RWPE1 (cell line): ENCODE measurements at places on chromosomes 1 and 21.

- no peak for DNase-seq
Observed at GRCh38 chr1:11188381-11188780, 774 bp upstream of the ANGPTL7 start.

GRCh38 chr1:199010933-199011332, 372.1 kb downstream of the PTPRC start:
- no peak for DNase-seq

DNA sequence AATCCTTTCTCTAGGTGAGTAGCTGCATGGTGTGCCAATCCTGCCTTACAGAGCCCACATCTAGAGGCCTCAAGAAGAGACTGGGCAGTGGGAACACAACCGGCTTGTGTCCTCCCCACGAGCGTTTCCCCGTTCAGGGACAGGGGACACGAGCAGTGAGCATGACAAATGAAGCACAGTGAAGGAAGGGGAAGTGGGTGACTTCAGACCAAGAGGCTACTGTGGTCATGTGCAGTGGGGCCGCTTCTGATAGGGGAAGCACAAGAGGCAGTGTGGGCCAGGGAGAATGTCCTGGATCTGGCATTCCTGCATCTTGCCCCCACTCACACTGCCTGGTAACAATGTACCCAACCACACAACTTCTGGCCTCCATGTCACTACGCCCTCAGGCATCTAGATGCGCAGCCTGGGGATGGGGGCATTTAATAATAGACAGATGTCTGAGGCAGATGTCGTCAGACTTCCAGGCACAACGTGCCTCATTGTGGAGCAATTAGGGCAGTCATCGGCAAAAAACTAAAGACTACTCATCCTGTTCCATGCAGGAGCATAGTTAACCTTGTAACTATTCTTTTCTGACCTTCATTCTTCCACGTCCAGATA, 155.6 kb upstream of the NBPF11 start:
- DNase-seq = no peak

DNA sequence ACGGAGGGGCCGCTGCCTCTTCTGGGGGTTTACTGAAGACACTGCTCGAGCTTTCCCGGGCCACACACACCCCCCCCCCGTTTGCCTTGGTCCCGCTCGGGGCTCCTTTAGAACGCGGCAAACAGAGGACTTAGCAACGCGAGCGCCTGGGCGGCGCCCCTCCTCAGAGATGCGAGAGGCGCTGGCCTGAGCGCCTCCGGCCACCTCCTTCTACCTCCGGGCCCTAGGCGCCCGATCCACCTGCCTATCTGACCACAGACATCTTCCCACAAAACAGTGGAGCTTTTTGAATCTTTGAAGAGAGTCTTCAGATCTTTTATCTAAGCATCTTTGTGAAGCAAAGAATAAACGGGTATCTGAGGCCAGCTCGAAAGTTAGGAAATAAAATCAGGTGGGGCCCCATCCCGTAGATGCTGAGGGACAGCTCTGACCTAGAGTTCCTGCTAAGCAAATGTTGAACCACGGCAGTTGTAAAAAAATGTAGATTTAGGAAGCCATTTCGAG, 436 bp upstream of the TTLL7 start:
- peak; percentile 62 for DNase-seq

DNA sequence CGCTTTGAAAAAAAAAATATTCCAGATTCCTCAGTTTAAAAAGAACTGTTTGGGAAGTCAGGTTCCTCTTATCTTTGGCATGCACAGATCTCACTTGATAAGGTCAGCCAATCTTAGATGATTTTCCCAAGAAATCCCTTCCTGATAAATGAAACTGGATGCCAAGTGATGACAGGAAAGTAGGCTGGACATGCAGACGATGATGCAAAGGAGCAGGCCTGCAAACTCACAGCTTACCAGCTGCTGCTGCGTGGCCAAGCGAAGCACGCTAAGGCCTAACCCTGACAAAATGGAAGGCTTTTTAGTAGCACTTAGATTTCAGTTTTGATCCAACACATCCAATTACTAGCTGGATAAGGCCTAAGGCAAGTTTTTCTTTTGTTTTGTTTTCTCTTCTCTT, 10.1 kb downstream of the TADA1 start:
- no peak for DNase-seq

DNA sequence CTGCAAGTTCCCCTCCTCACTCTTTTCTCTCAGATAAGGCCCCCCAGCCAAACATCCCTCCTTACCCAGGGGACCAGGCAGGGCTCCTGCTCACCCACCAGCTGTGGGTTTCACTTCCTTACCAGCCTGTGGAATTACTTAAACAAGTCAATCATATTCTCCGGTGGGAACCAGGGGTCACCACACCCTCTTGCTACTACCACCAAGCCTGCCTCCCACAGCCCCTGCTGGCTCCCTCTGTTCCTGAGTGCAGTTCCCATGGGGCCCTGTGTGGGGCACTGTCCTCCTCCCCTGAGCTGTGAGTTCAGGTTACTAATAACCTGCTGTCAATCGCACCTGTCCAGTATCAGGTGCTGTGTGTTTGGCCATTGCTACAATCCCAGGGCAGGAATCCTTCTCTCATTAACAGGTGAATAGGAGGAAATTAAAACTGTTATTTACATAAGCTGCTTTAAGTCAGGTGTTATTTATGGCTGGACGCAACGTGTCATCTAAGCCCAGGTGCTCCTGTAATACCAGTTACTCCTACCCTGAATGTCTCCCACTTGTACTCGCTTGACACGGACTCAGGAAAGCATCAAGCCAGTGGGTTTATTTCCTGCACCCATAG, 53.1 kb upstream of the LBR start:
- DNase-seq = peak; percentile 81

DNA sequence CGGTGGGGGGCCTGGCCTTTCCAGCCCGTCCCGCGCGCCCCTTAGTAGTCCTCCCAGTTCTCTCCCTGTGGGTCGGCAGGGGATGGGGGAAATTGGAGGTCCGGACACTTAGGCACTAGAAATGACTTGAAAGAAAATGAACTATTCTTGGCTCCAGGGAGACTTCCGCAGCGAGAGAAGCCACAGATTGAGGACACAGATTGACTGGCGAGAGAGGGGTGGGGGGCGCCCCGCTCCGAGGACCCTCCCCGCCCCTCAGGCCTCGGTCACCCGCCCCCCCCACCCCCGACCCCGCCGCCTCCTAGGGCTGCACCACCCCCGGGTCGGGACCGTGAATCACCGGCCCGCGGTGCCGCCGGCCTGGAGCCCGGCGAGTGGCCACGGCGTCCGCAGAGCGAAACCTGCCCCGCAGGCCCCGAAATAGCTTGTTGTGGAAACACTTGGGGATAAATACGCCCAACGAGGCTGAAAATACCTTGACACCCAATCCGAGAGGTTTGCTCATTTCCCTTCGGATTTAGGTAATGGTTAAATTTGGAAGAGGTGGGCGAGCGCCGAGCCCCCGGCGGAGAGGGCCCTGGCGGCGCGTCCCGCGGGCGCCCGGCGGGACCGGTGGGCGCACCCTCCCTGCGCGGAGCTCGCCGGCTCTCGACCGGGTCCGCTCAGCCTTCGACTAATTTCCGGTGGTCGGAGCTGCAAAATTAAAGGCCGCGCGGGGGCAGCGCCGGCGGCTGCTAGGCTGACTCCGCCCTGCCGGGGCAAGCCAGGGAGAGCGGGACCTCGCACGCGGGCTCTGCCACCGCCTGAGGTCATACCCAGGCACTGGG, at the start of gene GFI1:
Gene GFI1, minus strand, starts transcription at position 675 of the 827 bp plus-strand sequence. CDS start 3,438 bp downstream, outside the sequence.
- no peak for DNase-seq

- no peak for DNase-seq
Observed at GRCh38 chr1:26070296-26070962, 3.0 kb upstream of the TRIM63 start.

GRCh38 chr1:13826009-13826408, 126.0 kb downstream of the PRDM2 start:
- DNase-seq = no peak

GRCh38 chr1:40582116-40582515, 50.7 kb downstream of the ZNF684 start:
- DNase-seq = no peak

DNA sequence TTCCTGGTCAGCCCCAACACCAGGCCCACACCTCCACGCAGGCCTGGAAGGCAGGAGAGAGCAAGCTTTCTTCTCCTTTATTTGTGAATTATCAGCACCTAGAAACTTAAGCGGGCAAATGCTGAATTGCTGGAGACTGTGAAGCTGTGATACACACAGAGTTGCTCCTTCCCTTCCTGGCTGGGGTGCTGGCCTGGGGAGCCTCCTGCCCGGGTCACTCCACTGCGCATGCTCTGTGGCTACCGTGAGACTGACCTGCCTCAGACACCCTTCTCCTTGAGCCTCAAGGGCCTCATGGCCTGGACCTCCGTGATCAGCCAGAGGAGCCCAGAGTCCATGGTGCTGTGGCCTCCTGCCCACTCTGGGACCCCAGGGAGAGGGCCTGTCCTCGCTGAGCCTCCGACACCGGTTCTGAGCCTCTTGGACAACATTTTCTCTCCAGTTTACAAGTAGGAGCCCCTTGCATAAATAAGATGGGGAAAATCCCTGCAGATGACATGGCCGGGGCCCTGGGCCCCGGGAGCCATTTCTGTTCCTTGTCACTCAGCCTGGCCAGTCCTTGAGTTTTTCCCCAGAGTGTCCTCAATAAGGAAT, 18.0 kb downstream of the AGPAT3 start:
- DNase-seq = no peak

DNA sequence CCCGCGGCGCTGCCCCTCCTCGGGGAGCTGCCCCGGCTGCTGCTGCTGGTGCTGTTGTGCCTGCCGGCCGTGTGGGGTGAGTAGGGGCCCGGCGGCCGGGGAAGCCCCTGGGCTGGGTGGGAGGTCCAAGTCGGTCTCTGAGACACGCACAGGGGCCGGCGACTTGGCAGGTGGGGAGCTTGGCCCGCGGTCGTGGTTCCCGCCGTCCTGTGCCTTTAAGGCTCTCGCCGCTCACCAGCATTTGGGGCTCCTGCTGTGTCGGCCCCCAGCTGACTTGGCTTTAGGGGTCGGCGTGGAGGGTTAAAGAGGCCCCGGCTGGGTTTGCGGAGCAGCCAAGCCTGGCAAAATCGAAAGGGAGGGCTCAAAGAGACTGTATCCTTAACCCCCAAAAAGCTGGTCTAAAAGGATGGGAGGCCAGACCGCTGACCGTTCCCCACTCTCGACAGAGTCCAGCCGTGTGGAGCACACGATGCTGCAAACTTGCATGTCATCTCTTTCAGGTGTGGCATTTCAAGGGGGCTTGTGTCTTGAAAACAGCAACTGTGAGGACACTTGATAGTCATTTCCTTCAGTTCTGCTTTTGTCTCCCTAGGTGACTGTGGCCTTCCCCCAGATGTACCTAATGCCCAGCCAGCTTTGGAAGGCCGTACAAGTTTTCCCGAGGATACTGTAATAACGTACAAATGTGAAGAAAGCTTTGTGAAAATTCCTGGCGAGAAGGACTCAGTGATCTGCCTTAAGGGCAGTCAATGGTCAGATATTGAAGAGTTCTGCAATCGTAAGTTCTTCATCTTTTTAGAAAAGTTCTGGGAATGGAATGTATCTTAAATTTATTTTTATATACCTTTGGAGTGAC, 540 bp downstream of the CD55 start:
- DNase-seq = no peak

DNA sequence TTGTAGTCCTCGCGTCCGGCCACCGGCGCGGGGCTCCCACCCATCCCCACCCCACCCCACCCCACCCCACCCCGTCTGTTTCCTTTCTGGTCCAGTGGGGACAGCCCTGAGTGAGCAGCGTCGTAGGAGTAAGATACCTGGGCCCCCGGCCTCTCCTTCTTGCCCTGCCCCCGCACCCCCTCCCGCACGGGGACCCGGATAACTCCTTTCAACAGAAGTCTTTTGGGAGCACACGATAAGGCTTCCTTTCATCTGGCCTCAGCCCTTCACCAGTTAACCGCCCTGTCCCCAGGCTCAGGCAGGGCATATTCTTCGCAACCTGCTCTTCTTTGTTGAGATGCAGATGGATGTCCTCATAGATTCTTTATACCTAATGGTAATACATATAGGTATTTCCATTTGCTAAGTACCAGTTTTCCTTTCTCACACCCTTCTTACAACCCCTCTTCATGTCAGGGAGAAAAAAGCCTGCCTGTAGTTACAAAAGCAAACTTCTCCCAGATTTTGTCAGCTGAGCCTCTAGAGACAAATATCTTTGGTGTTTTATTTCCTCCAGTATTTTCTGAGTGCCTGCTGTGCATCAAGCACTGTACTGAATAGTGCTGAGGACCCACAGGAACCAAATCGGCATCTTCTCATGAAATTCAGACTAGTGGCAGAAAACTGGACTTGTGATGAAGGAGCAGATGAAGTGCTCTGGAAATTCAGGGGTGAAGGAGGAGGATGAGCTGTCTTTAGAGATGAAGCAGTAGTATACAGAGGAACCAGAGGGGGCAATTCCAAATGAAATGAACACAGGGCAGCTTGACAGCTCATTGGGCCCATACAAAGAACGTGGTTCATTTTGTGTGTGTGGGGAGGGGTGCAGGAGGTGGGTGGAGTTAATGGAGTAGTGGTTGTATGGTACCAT, 33.6 kb downstream of the SLC2A1 start:
- no peak for DNase-seq

GRCh38 chr1:43214501-43215444, 42.6 kb downstream of the CFAP57 start:
- DNase-seq = no peak

GRCh38 chr1:203422116-203422515, 53.5 kb upstream of the PRELP start:
- DNase-seq = no peak
